ENCODE measurements at places on chromosomes 1 and 21. TPM values are rescaled to one million over a fixed set of nuclear protein-coding genes. Genes with fewer than 3 reads are reported as not detected.

Gene GJA9
- total RNA-seq, result not detected

Gene NSUN4
- total RNA-seq, result 21.4 TPM

Gene ETNK2
- 0.08 TPM for total RNA-seq

Gene HES4
- total RNA-seq, result 0.23 TPM

Gene KAZN
- total RNA-seq, result 0.30 TPM

Gene CENPF
- 135 TPM for total RNA-seq

- DNase-seq, result no peak
These were observed 270.8 kb downstream of the COL11A1 start for GRCh38 chr1:102837551-102837950.

DNA sequence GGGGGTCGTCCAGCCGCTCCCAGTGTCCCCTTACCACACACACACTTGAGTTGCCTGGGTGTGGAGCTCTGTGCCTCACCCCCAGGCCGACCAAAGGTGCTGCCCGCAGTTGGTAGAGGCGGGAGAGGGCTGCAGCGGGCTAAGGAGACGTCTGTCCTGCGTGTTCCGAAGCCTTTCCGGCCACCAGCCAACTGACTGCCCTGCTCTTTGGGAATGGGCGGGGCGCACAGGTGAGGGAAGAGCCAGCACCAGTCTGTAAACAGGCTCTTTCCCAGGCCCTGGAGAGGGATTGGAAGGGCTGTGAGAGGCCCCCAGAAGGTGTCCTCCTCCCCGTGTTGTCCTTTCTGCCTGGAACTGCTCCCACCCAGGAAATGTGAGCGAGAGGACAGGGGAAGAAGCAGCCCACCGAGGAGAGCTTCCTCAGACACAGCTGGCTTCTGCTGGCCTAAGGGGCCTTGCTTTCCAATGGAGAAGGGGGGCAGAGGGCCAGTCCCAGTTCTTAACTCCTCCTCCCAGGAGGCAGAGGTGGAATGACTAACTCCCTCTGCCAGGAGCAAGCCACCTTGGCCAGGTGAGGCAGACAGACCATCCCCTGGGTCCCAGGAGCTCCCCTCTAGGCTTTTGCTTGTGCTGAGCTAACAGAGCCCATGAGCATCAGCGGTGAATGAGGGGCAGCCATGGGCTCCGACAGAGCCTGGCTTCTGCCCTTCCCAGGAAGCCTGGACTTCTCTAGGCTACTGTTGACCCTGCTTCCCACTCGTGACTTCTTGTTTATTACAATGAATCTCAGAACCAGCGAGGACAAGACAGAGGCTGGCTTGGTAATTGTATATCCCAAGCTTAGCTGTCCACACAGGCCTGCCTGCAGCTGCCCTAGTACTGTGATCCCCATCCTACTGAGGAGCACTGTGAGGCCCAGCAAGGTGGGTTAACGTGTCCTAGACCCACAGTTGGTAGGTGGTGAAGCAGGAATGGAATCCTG, 158.1 kb upstream of the COA6 start:
- no peak for DNase-seq

DNA sequence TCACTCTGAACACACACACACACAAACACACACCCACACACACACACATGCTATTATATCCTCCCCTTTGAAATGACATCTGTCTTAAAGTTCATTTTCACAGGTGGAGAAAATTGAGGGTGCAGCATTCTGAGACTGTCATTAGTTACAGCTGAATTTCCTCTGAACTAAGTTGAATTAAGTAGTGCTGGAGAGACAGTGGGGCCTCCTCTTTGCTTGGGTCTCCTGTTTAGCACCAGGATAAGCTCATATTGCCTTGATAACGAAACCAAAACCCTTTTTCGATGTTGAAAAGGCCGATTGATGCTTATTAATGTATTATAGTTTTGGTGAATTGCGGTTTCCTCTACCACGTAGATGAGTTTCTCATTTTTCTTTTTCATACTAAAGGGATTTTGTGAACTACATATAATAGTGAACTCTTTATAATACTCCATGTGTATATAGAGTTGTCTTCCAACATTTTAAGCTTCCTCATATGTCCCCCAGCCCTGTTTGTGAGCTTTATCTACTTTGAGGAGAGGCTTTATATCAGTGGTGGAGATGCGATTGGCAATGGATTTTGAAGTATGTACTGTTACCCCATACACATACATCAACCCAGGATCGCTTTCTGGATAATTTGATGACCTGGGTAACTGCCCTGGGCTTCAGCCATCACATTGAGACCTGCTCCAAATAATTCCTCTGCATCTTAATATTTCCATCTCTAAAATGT, 17.4 kb downstream of the DYNLT5 start:
- DNase-seq, result peak; percentile 20

DNA sequence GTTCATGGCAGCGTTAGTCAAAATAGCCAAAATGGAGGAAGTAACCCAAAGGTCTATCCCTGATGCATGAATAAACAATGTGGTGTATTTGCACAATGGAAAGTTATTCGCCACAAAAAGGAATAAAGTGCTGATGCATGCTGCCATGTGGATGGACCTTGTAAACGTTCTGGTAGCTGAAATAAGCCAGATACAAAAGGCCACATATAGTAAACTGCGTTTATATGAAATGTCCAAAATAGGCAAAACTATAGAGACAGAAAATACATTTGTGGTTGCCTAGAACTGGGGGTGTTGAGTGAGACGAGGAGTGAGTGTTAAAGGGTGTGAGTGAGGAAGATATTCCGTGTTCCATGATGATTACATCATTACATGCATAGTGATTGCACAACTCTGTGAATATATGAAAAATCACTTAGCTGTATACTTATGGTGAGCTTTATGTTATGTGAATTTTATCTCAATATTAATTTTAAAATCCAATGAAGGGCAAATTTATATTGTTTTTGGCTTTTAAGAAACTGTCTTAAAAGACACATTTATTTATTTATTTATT, 321.3 kb downstream of the KIF26B start:
- no peak for DNase-seq

GRCh38 chr1:6260433-6260934, 414 bp downstream of the GPR153 start:
- DNase-seq, result no peak

- DNase-seq, result no peak
These were observed 9.7 kb downstream of the ADGRL4 start for GRCh38 chr1:78996791-78997190.

DNA sequence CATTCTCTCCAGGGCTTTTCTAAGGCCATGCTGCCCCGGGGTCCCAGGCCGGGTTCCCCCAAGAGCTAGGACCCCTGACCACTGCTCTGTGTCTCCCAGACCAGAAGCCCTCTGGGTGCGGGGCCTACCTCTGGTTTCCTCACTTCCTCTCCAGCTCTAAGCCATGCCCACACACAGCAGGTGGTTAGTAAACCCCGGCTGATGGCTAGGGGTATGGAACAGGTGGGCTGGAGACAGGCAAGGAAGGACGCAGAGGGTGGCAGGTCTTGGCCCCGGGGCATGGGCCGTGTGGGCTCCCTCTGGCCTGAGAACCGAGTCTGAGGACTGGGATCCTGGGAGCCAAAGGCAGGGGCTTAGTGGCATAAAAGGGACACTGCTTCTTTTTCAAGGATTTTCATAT, 15.9 kb upstream of the PLCH2 start:
- no peak for DNase-seq

GRCh38 chr1:110879758-110880606, 7.0 kb downstream of the CD53 start:
- DNase-seq, result peak; percentile 82

DNA sequence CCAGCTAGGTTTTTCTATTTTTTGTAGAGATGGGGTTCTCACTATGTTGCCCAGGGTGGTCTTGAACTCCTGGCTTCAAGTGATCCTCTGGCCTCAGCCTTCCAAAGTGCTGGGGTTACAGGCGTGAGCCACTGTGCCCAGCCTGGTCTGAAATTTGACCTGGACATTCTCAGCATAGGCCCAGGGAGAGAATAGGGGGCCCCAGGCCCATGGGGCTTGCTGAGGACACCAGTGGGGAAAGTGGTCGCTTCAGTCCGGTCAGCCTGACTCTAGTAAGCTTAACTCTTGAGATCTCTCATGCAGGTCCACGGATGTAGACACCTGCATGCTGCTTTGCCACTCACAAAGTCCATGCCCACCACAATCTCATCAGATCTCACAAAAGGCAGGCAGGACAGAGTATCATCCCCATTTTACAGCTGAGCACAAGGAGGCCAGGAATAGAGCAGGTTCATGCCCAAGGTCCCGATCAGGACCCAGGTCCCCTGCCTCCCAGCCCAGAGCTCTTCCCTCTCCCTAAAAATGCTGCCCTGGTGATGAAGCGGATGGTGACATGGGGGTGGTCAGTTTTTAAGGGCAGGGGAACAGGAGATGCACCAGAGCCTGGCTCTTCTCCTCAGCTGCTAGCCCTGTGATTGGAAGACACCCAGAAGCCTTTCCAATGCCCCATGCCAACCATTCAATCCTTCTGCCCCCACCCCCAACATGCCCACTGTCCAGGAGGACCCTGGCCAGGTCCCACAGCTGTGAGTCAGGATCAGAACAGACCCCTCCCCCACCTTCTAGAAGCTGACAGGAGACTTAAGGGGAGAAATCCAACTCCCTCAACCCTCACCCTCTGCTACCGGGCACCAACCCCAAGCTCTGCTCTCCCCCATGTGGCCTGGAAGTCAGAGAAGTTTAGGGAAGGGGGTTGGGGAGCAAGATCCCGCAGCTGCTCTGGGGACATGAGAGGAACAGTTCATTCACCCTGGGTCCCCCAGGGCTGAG, 1.8 kb downstream of the FHL3 start:
- DNase-seq, result no peak

- DNase-seq, result no peak
These were observed 61.7 kb downstream of the MDM4 start for GRCh38 chr1:204577794-204578478.

GRCh38 chr1:8427493-8427892, 109.6 kb downstream of the SLC45A1 start:
- peak; percentile 45 for DNase-seq

GRCh38 chr1:30642391-30643120, 80.8 kb downstream of the MATN1 start:
- DNase-seq, result no peak

- DNase-seq, result no peak
These were observed 60.6 kb downstream of the UCHL5 start for GRCh38 chr1:192998536-192998935.

DNA sequence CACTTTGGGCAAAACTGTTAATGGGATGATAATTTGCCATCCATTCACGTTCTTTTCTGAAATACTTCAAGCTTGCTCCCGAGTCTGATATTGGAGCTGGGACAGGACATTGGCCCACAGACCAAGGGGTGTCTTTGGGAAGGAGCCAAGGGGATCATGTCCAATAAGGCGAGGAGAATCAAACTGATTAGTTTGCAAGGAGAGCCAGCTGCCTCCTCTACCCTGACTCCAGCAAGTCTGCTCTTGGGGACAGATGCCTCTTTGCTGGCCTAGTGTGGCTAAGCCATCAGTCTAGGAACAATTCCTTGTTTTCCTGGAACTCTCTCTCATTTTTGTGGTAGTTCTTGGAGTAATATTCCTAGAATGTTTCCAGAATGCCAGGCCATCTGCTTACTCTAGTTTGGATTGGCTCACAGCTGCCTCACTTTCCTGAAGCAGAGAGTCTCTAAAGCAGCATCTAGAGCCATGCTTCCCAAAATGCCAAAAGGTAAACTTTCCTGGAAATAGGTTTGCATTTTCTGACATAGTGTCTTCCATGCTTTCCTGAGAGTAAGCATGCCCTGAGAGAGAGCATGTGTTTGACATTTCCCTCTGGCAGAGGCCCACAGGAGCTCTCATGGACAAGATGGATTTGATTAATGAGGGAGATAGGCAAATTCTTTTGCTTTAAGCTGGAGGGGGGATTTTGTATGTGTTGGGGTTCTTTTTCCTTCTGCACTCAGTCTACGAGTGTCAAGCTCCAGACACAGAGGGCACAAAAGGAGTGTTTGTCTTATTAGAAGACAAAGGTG, 145.6 kb downstream of the GDAP2 start:
- no peak for DNase-seq

DNA sequence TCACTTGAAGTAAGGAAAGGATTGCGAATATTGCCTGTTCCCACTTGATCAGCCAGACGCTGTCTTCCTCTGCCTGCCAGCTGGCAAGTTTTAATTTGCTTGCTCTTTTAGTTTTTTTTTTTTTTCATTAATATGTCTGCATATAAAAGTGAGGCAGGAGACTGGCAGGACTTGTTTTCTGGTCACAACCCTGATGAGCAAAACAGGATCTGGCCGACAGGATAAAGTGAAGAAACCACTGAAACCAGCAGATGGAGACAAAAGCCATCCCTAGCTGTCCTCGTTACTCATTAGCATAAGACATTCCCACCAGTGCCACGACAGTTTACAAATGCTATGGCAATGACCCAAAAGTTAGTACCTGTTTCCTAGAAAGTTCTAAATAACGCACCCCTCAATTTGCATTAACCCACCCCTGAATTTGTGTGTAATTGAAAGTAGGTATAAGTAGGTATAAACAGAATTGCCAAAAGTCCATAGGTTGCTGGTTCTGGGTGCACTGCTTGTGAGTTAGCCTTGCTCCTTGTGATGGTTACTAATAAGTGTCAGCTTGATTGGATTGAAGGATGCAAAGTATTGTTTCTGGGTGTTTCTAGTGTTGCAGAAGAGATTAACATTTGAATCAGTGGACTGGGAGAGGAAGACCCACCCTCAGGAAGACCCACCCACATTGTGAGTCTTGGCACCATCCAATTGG, 60.8 kb downstream of the ZNF684 start:
- peak; percentile 20 for DNase-seq

DNA sequence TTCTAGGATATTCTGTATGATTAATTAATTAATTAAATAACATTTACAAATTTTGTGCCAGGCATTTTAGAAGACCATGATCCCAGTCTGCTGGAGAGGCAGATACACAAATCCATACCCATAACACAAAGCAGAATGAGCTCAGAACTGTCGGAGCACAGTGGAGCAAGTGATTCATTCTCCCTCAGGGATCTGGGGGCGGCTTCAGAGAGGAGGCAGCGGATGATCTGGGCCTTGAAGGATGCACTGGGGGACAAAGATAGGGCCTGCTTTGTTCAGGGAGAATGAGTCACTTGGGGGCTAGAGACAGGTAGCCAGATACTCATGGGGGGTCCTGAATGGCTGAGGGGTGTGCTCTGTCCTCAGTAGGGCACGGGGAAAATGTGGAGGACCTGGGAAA, 50.9 kb upstream of the TRABD2B start:
- DNase-seq, result no peak

DNA sequence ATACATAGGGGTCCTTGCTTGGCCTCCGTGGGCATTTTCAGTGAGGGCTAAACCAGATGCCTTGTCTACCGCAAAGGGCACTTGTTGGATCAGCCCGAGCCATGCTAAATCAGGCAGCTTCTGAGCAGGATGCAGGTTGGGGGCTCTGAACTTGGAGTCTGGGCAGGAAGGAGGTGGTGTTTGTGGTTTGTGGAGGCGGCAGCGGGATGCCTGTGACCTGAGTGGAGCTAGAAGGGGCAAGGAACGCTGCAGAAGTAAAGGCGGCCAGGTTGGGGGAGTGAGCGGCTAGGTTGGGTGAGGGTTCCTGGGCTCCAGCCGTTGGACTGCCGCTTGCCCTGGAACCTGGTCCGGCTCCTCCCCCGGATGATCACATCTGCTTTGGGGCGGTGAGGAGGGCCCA, 183.9 kb downstream of the CAMTA1 start:
- no peak for DNase-seq

DNA sequence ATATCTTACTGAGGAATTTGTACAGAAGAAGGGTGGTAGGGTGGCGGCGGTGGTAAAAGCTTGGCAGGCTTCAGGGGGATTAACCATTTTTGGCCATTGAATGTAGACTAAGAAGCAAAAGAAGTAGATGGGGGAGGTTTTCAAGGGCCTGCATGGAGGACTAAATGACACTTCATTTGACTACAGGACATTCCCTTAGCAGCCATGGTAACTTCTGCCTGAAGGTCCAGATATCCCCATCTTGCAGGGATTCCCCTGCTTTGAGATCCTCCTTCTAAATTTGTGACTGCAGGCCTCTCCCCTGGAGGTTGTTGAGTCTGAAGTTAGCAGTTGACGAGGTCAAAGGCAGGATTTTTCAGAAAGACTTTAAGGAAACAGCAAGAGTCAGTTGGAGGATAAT, 4.8 kb downstream of the VASH2 start:
- no peak for DNase-seq
